ENCODE measurements at places on chromosomes 1 and 21.

DNA sequence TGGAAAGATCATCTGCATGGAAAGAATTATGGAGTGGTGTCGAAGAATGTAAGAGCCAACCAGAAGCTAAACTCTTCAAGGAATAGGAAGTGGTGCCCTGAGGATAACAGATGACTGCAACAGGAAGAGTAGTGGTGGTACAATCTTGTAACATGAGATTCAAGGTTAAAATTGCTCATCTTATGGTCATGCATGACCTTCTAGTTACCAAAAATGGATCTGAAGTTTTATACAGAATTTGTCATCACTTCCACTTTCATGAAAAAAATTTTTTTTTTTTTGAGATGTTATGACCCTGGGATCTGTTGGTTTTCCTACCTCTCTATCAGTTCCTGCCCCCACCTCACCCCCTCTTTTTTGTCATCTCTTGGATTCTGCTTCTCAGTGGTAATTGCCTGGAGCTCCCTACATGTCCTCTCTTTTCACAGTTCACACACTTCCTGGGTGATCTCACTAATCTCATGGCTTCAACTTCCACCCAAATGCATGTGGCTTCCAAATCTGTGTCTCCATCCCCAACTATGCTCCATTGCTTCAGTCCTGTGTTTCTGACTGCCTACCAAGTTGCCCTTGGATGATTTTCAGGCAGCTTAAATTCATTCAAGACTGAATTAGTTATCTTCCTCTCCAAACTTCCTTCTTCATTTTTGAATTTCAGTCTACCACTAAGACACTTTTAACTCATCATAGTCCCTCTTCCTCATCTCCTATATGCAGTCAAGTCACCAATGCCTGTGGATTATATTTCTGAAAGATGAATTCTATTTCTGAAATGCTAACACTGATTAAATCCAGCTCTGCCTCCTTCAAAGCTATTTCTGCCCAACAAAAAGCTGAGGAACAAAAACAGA, 48.4 kb downstream of the SLAMF6 start:
- DNase-seq, result no peak

- peak; percentile 99 for DNase-seq
Observed at GRCh38 chr1:235069577-235070563, 58.8 kb downstream of the TOMM20 start.

- no peak for DNase-seq
Observed at GRCh38 chr1:1135339-1136136, 19.6 kb upstream of the C1orf159 start.

- no peak for DNase-seq
Observed at GRCh38 chr21:35081861-35082260, 32.8 kb upstream of the RUNX1 start.

- no peak for DNase-seq
Observed at GRCh38 chr21:39972976-39973770, 105.9 kb downstream of the PCP4 start.

DNA sequence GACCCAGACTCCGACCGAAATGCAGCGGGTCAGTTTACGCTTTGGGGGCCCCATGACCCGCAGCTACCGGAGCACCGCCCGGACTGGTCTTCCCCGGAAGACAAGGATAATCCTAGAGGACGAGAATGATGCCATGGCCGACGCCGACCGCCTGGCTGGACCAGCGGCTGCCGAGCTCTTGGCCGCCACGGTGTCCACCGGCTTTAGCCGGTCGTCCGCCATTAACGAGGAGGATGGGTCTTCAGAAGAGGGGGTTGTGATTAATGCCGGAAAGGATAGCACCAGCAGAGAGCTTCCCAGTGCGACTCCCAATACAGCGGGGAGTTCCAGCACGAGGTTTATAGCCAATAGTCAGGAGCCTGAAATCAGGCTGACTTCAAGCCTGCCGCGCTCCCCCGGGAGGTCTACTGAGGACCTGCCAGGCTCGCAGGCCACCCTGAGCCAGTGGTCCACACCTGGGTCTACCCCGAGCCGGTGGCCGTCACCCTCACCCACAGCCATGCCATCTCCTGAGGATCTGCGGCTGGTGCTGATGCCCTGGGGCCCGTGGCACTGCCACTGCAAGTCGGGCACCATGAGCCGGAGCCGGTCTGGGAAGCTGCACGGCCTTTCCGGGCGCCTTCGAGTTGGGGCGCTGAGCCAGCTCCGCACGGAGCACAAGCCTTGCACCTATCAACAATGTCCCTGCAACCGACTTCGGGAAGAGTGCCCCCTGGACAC, 534 bp downstream of the C1orf56 start:
- DNase-seq, result peak; percentile 74

DNA sequence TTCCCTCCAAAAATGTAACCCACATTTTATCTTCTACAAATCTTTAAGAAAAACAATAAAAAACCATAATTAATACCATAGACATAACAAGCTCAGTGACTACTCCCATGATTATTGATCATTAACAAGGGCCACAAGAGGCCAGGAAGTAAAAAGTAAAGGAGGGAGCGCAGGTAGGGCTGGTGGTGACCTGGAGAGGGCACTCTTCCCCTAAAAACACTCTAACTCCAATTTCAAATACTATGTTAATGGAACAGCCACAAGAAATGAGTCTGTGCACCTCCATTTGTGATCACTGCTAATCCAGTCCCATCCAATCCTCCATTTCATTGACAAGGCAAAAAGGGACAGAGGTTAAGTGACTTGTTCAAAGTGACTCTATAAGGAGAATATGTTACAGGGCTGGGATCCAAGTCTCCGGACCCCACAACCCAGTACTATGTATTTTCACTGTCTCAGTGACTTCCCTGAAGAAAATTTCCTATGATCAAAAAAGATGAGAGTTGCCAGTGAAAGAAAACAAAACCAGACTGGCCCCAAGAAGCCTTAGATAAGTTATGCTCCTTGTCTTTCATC, 41.2 kb upstream of the CFAP298 start:
- peak; percentile 67 for DNase-seq

- DNase-seq, result no peak
Observed at GRCh38 chr1:100440075-100440809, 87.9 kb downstream of the CDC14A start.

DNA sequence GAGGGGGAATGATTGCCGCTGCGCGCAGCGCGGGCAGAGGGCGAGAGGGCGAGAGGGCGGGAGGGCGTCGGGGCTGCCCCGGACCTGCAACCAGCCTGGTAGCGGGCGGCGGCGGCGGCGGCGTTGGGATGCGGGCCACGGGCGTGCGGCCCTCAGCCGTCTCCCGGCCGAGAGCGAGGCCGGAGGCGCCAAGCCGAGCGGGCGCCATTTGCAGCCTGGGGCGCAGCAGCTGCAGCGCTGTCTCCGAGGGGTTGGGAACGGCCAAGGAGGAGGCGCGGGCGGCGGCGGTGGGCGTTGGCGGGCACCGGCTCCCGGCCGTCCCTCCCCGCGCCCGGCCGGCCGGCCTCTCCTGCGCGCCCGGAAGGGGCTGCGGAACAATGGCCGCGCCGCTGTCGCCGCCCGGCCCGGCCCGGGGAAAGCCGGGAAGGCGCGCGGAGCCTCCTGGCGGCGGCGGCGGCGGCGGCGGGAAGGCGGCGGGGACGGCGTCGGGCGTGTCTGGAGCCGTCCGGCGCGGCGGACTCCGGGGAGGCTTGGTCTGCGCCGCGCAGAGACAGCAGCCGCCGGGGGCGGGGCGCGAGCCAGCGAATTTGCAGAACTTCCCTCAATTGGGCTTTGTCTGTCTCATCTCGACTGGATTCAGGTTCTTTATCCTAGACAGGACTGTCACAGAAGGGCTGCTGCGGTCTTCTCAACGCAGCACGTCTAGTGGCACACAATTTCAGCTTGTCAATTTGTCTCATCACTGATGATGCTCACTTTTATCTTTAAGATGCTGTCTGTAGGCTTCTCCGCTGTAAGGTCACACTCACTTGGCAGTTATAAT, 35.7 kb downstream of the ZBTB8B start:
- peak; percentile 68 for DNase-seq

DNA sequence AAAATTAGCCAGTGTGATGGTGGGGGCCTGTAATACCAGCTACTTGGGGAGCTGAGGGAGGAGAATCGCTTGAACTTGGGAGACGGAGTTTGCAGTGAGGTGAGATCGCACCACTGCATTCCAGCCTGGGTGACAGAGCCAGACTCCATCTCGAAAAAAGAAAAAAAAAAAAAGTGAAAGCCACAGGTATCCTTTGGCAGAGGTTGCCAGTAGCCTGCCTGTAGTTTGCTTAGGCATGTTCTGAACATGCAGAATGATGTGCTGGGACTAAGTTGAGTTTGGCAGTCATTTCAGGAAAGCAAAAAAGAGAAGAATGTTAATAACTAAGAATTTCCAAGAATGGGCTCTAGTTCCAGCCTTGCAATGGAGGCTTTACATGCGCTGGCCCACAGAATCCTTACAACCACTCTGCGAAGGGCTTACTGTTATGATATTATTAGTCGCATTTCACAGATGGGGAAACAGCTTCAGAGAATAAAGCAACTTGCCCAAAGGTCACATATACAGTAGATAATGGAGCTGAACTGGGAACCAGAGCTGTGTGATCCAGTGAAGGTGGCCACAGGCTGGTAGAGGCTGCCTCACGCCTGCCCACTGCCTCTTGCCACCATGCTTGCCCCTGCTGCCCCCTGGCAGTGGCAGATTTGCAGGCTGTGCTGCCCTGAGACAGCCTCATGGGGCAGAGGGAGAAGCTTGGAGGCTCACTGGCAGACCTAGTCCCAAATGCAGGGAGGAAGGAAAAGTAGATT, 66.5 kb upstream of the LYST start:
- DNase-seq, result no peak

DNA sequence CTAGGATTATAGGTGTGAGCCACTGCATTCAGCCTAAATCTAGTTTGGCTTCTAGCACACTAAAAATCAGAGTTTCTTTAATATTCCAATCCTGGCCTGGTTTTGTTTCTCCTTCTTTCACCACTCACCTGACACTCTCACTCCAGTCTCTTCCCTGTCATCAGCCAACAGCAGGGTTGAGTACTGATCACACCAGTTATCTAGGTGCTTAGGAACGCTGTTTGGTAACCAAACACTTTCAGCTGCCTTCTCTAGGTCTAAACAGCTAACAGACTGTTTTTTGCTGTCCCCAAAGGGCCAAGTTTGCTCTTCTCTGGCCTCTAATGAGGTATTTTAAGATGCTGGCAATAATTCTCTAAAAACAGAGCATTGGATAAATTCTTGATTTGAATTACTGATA, 17.7 kb upstream of the FRRS1 start:
- DNase-seq, result no peak

GRCh38 chr1:162210196-162210595, 140.7 kb downstream of the NOS1AP start:
- peak; percentile 42 for DNase-seq

DNA sequence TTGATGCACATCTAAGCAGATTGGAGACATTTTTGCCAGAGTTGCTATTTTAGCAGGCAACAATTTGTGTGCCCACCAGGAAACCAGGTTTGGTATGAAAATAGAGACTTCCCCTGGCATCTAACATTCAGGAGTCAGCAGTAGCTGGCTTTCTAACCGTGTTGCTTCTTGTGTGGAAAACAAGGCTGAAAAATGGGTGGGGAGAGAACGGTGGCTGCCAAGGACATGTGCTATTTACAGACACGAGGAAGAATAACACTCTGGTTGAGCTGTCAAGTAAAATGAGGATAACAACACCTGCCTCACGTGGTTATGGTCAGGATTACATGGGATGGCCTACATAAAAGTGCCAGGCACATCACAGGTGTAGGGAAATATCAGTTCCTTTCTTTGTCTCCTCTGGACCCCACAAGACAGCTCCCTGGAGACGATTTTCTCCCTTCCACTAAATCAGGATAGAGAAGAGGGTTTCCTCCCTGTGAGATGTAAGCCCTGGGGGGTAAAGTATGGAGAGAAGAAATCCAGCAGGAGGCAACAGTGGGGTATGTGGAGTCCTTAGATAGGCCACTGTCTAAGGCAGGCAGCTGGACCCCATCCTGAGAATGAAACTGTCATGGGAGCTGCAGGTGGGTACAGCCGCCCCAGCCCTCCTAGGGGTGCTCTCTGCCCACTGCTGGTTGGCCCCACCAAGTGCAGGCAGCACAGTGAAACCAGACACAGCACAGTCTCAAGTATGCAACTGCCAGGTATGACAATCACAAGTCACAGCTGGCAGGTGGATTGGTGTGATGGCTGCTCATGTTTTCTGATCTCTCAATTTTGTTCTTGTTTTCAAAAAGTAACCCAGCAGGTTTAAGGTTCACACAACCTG, 80.3 kb downstream of the TENT5C start:
- no peak for DNase-seq

- DNase-seq, result no peak
Observed at GRCh38 chr1:155019377-155020245, 14.0 kb downstream of the DCST2 start.

DNA sequence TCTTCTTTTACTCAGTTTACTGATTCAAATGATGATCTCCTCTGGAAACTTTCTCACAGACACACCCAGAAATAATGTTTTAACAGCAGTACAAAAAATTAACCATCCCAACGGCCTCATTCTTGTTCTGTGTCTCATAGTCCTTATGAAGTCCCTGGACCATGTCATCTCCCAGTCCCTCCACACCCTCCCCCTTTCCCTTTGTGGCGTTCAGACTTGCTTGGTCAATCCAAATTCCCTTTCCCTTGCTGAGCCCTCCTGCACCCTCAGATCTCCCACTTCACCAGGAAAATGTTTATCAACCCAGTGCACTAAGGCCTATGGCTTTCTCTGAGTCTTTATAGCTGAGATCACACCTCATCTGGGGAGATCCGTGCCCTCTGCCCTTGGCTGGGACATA, 85.9 kb downstream of the CENPF start:
- peak; percentile 12 for DNase-seq

- DNase-seq, result no peak
Observed at GRCh38 chr1:235876402-235876841, 9.7 kb upstream of the LYST start.

- DNase-seq, result no peak
Observed at GRCh38 chr21:24223624-24224023, 1383.7 kb downstream of the MRPL39 start.

GRCh38 chr21:15893902-15894301, 164.1 kb downstream of the USP25 start:
- no peak for DNase-seq

- no peak for DNase-seq
Observed at GRCh38 chr1:217857061-217857460, 225.9 kb downstream of the SPATA17 start.

GRCh38 chr21:25885880-25886279, 151.1 kb downstream of the GABPA start:
- peak; percentile 18 for DNase-seq

DNA sequence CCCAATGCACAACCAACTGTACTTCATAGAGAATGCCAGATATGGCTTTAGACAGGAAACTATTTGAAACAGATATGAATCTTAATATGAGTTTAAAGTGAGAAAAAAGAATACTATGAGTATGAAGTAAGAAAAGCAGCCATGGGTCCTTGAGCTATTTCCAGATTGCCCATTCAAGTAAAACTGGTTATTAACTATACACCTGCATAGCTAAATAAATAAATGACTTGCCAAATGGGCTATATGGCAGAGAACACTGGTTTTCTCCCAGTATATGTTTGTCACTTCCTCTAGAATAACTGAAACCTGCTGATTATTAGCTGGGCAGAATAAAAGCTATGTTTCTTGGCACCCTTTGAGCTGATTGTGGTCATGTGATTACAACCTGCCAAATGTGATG, 17.0 kb upstream of the CD1C start:
- no peak for DNase-seq
